ENCODE measurements at places on chromosomes 16 and 17.

- DNase-seq = no peak
Measured at GRCh38 chr16:53417011-53417410, 17.3 kb upstream of the RBL2 start.

GRCh38 chr17:80422276-80422675 lies 7.3 kb downstream of the ENDOV start:
- no peak for DNase-seq

DNA sequence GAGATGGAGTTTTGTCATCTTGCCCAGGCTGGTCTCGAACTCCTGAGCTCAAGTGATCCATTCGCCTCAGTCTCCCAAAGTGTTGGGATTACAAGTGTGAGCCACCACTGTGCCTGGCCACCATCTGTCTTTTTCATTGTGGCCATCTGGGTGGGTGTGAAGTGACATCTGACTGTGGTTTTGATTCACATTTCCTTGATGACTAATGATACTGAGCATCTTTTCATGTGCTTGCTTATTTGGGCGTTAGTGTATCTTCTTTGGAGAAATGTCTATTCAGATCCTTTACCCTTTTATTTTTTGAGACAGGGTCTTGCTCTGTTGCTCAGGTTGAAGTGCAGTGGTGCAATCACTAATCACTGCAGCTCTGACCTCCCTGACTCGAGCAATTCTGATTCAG lies 53.9 kb upstream of the ERN1 start:
- no peak for DNase-seq

GRCh38 chr16:53612003-53612402 lies 91.7 kb downstream of the RPGRIP1L start:
- no peak for DNase-seq
